ENCODE measurements at places on chromosomes 2 and 18.

DNA sequence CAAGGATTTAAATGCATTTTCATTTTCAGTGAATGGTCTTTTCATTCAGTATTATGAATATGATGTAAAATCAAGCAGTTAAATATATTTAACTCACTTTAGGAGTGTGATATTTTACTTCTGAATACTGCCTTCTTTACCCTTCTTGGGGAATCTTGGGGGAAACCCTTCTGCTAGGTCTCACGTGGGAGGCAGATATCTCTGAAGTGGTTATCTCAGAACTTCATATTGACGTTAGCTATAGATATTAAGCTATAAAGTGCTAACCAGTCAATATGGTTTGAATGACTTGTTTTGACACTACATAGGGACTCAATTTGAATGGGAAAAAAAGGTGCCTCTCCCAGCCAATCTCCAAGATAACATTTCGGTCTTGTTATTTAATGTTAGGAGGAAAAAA, 9.8 kb downstream of the REL start:
- DNase-seq = no peak

- DNase-seq = no peak
These were observed 53.5 kb downstream of the COLEC12 start for GRCh38 chr18:446941-447560.

DNA sequence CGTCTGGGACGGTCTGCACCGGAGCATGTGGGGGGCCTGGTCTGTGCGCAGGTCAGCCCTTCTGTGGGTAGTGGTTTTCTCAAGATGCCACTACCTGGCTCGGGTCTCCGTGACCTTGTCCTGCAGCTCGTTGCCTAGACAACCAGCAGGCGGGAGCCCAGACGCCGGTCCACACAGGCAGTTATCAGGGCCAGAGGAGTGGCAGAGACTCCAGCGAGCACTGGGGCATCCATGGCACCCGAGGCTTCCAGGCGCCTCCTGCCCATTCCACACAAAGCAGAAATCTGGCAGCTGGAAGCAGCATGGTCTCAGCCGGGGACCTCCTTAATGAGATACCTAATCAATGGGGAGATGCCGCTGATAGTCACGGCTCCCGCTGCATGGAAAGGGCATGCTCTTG, 156.1 kb downstream of the FAM210A start:
- DNase-seq = no peak

- DNase-seq = no peak
These were observed 385.5 kb downstream of the LPIN1 start for GRCh38 chr2:12131975-12132374.

- no peak for DNase-seq
These were observed 213.6 kb downstream of the NR4A2 start for GRCh38 chr2:156118753-156119416.

DNA sequence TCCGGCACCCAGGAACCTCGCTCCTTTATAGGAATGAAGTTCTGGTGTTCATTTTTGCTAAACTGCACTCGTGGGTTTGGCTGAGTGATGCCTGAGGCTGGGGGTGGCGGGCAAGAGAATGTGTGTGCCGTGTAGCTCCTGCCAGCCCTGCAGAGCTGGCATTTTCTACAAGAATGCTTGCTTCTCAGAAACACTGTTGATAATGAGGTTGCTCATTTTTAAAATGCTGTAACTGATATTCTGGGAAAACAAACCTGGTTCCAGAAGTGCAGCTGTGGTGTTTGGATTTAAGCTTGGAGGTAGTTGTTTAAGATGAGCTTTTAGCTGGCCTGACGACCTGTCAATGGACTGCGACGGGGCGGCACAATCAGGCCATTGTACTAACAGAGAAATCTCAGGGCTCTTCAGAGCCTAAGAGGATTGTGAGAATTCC, 511.9 kb upstream of the TNP1 start:
- DNase-seq = no peak
